Astrocyte of the cerebellum (primary cell): ENCODE measurements at places on chromosomes 16 and 17.

- DNase-seq, result no peak
Observed at GRCh38 chr17:65049085-65049756, 7.3 kb downstream of the GNA13 start.

GRCh38 chr17:9926150-9926804, 21.2 kb upstream of the RCVRN start:
- no peak for DNase-seq

- DNase-seq, result no peak
Observed at GRCh38 chr17:62892870-62893338, 73.1 kb upstream of the TANC2 start.

DNA sequence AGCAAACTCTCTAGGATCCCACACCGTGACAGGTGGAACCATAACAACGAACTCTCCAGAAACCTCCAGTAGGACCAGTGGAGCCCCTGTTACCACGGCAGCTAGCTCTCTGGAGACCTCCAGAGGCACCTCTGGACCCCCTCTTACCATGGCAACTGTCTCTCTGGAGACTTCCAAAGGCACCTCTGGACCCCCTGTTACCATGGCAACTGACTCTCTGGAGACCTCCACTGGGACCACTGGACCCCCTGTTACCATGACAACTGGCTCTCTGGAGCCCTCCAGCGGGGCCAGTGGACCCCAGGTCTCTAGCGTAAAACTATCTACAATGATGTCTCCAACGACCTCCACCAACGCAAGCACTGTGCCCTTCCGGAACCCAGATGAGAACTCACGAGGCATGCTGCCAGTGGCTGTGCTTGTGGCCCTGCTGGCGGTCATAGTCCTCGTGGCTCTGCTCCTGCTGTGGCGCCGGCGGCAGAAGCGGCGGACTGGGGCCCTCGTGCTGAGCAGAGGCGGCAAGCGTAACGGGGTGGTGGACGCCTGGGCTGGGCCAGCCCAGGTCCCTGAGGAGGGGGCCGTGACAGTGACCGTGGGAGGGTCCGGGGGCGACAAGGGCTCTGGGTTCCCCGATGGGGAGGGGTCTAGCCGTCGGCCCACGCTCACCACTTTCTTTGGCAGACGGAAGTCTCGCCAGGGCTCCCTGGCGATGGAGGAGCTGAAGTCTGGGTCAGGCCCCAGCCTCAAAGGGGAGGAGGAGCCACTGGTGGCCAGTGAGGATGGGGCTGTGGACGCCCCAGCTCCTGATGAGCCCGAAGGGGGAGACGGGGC, 1.3 kb downstream of the SPN start:
- no peak for DNase-seq

GRCh38 chr16:8808613-8809353, 11.1 kb downstream of the PMM2 start:
- DNase-seq, result no peak

- no peak for DNase-seq
Observed at GRCh38 chr16:88465387-88465983, 12.4 kb downstream of the ZFPM1 start.

GRCh38 chr17:5621026-5621425, 36.7 kb upstream of the NLRP1 start:
- DNase-seq, result no peak

- peak; percentile 97 for DNase-seq
Observed at GRCh38 chr16:14501331-14502255, 128.5 kb downstream of the PARN start.

GRCh38 chr17:42018339-42018738, 1.1 kb upstream of the DNAJC7 start:
- no peak for DNase-seq

DNA sequence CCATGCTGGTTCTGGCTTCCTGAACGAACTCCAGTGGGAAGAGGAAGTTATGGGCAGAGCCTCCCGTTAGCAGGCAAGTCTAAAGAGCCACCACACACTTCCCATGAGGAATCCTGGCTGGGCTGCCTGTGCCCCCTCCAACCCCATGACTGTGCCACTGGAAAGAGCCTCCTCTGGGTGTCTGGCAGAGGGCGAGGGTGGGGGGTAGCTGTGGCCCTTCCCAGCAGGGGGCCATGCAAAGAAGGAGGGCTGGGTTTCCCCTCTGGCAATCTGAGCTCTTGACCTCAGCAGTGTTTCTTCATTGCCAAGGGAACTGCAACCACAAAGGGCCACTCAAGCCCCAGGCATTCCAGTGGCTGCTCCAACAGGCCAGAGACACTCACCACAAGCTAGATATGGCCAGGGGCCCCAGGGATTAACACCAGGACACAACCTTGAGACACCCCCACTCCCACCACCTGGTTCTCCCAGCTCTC, 1.7 kb upstream of the RRAD start:
- peak; percentile 79 for DNase-seq

DNA sequence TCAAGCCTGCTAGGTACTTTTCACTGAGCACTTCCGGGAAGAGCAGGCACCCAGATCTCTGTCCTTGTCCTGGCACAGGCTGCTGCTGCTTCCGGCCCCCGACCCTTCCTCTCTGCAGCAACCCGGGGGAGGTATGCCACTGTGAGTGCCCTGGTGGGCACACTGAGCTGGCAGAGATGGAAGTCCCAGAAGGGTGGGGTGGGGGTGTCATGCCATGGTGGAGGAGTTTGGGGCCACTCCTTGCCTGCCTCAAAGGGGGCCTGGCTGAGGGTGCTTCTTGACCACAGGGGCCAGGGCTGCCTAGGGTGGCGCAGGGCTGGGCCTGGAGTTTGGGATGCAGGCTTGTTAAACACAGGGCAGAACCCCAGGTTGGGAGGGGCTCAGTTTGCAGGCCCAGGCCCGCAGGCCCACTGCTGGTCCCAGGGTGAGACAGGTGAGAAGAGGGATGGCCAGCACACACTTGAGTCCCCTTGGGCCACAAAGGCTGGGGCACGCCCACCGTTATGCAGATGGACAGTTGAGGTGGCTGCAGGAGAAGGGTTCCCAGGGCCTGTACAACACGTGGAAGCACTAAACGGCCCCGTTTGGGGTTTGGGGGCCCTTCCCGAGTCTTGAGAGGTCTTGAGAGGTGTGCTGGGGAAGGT, 8.7 kb downstream of the TMEM235 start:
- no peak for DNase-seq

DNA sequence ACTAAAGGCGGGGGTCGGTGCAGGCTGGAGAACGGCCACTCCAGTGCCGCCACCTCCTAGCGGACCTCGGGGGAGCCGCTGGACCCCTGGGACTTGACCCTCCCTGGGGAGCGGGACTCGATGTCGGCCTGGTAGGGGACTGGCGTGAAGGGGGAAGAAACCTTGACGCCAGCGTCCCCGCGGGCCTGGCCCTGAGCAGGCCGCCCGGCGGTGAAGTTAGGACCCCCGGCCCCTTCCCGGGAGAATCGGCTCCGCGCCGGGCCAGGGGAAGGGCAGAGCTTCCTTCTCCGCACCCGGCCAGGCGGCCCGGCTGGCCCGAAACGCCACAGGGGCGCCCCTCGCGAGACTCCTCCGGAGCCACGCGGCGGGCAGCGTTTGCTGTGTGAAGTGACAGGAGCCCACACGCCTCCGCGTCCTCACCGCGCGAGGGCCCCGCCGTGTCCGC, 389 bp downstream of the DUS1L start:
- DNase-seq, result no peak

- no peak for DNase-seq
Observed at GRCh38 chr17:69593351-69593715, 178.8 kb downstream of the MAP2K6 start.

GRCh38 chr17:81422776-81423697, 27.8 kb downstream of the BAHCC1 start:
- DNase-seq, result peak; percentile 92

- DNase-seq, result no peak
Observed at GRCh38 chr17:59121901-59122480, 15.3 kb upstream of the TRIM37 start.

DNA sequence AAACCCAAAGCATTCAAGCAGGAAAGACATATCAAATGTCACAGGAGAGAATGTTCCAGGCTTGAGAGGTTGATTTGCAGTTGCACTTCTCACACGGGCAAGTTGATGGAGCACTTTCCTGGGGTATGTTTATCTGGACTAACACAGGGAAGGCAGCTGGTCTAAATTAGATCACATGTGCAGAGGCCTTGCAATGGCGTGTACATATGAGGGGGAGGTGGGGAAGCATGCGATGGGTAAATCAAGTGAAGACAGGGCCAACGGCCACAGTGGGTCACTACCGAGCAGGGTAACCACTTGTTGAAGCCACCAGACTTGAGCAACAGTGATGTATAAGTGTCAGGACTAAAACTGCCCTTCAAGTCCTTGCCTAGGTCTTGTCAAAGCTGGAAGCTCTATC, 156.6 kb upstream of the MAF start:
- no peak for DNase-seq

DNA sequence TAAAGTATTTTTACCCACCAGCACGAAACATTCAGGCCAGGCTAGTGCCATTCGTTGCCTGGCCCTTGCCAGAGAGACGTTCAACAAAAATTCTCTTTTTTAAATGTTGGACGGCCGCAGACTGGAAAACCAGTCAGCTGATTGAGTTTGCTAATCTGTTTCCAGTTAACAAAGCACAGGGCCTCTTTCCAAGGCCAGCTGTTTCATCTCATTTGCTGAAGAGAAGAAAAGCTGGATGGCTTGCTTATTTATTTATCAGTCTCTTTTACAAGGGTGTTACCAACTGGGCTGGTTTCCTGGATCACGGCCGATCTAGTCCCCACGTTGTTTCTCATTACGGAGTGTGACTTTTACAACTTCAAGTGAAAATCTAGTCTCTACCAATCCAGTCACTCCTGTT, 418.7 kb upstream of the DYNLRB2 start:
- DNase-seq, result no peak

GRCh38 chr17:9529033-9529700, 46.5 kb downstream of the STX8 start:
- peak; percentile 19 for DNase-seq
